MCF 10A (cell line): ENCODE measurements at places on chromosomes 1 and 21. TPM values are rescaled to one million over a fixed set of nuclear protein-coding genes. Genes with fewer than 3 reads are reported as not detected.

NUDT4B gene
- not detected in 2 replicates for total RNA-seq

AKNAD1 gene
- total RNA-seq = 6.1 and 7.2 TPM in 2 replicates

- no peak overlapping the region for H3K4me3 ChIP-seq
- H3K4me1 ChIP-seq = peaks cover 6% of the 10 kb centered on the region
- peak; percentile 42 for DNase-seq
- no peaks in the 10 kb centered on the region for H3K27me3 ChIP-seq
- peak overlapping the region; percentile 1 for H3K27ac ChIP-seq
Measured at GRCh38 chr1:231493421-231494185, 34.9 kb upstream of the TSNAX start.

- no peak overlapping the region for H3K4me3 ChIP-seq
- H3K27ac ChIP-seq = no peak overlapping the region
- no peak for DNase-seq
- H3K4me1 ChIP-seq = no peaks in the 10 kb centered on the region
- H3K27me3 ChIP-seq = no peaks in the 10 kb centered on the region
Measured at GRCh38 chr1:209074575-209075250, 508.8 kb upstream of the CAMK1G start.

- peak overlapping the region; percentile 95 for H3K27ac ChIP-seq
- H3K36me3 ChIP-seq = peaks cover 59% of the 10 kb centered on the region
- peak overlapping the region; percentile 91 for H3K4me3 ChIP-seq
- H3K27me3 ChIP-seq = no peaks in the 10 kb centered on the region
Measured at GRCh38 chr1:43387976-43388599, 1.5 kb downstream of the MED8 start.

DNA sequence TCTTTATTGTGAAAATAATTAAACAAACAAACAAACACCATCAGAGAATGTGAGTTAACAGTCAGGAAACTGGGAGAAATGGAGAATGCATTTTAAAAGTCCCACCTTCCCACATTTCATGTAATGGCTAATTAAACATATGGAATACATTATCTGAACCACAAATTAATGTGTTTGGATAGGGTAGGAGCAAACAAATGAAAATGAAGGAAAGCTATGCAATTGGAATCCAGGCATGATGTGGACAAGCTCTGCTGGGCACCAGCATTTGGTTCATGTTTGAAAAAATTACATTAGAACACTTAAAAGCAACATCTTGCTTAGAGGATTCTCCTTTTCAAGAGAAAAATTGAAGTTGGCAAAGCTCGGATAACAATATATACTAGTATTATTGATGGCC, 628.1 kb downstream of the LMO4 start:
- H3K36me3 ChIP-seq = no peaks in the 10 kb centered on the region
- no peak overlapping the region for H3K27ac ChIP-seq
- H3K27me3 ChIP-seq = no peaks in the 10 kb centered on the region

NBPF10 gene
- total RNA-seq = 6.9 and 7.6 TPM in 2 replicates

DNA sequence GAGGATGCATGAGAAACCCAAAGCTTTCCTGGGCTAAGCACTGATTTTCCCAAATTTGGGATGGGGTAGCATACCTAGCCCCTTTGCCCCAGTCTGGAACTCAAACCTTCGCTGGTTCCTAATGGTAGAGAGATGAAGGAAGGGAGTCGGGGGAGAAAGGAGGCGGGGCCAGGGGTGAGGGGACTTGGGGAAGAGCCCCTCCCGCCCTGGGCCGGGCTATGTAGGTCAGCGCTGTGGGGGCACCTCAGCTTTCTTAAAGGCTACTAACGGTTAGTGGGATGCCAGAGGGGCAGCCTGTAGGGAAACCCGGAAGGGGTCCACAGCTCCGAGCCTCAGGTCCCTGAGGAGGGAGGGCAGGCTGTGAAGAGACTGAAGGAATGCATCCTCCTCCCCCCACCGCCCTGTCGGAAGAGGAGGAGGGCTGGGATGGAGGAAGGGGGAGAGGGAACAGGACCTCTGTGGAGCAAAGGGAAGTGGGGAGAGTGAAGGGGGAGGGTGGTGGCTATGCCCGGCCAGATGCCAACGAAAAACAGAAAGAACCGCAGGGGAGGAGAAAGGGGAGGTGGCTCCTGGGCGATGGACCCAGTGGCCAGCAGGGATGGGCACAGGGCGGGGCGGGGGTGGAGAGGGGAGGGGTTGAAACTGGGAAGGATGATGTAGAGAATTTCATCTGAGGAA, 1.3 kb downstream of the CADM3 start:
- H3K4me3 ChIP-seq = peak overlapping the region; percentile 83
- DNase-seq = peak; percentile 88
- no peak overlapping the region for H3K27ac ChIP-seq
- H3K4me1 ChIP-seq = peaks cover 63% of the 10 kb centered on the region
- peaks cover 42% of the 10 kb centered on the region for H3K36me3 ChIP-seq

DNA sequence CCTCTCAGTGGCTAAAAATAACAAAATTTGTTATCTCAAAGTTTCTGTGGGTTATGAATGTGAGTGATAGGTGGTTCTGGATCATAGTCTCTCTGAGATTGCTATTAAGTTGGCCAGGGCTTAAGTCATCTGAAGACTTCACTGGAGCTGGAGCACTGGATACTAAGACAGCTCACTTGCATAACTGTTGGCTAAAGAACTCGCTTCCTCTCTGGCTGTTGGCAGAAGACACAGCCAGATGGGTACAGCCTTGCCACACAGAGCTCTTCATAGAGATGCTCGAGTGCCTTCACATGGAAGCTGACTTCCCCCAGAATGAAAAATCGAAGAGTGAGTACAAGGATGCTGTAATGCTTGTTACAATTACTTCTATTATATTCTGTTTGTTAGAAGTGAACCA, 333.8 kb downstream of the ZP4 start:
- no peak overlapping the region for H3K4me3 ChIP-seq
- DNase-seq = peak; percentile 17
- no peaks in the 10 kb centered on the region for H3K4me1 ChIP-seq
- H3K27ac ChIP-seq = no peak overlapping the region
- H3K27me3 ChIP-seq = no peaks in the 10 kb centered on the region
- no peaks in the 10 kb centered on the region for H3K36me3 ChIP-seq

COL8A2 gene
- not detected in 2 replicates for total RNA-seq

GRCh38 chr21:30612132-30612531, 1.6 kb downstream of the KRTAP6-1 start:
- H3K4me1 ChIP-seq = no peaks in the 10 kb centered on the region
- no peaks in the 10 kb centered on the region for H3K27me3 ChIP-seq
- no peak overlapping the region for H3K4me3 ChIP-seq
- no peaks in the 10 kb centered on the region for H3K36me3 ChIP-seq

- H3K27me3 ChIP-seq = no peaks in the 10 kb centered on the region
- H3K4me3 ChIP-seq = no peak overlapping the region
Measured at GRCh38 chr1:226306425-226306824, 2.5 kb downstream of the LIN9 start.

ASTN1 gene
- not detected in 2 replicates for total RNA-seq

- peak overlapping the region; percentile 84 for H3K27ac ChIP-seq
- DNase-seq = peak; percentile 80
- no peak overlapping the region for H3K4me3 ChIP-seq
- peaks cover 39% of the 10 kb centered on the region for H3K4me1 ChIP-seq
Measured at GRCh38 chr1:27122652-27123051, 32.3 kb downstream of the SLC9A1 start.

DNA sequence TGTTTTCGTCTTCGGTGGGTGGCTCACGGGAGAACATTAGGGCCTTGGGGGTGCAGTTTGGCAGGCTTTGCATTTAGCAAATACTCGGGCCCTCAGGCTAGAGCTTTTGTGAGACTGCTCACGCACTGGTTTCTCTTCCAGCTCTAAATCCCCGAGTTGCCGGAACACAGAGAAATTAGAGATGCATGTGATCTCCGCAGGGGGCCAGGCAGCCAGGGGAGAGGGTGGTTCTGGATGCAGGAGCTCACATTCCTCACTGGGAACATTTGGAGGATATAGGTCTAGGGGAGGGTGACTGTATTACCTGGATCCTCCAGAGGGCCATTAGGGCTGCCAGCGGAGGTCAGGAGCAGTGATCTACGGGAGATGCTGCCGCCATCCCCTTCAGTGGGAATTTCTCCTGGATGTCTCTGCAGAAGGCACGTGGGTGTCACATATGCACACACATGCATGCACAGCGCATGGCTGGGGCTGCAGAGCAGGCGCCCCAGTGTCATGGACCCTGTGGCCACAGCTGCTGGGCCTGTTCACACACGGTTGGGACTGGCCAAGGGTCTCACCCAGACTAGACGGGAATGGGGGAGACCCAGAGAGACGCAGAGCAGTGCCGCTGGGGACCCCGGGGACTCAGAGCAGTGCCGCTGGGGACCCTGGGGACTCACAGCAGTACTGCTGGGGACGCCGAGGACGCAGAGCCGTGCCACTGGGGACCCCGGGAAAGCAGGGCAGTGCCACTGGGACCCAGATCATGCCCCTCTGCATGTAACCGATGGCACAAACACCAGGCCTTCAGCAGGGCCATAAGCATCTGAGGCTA, 258.7 kb downstream of the CAMTA1 start:
- H3K4me3 ChIP-seq = no peak overlapping the region
- DNase-seq = no peak
- H3K27ac ChIP-seq = no peak overlapping the region
- peaks cover 42% of the 10 kb centered on the region for H3K27me3 ChIP-seq
- no peaks in the 10 kb centered on the region for H3K4me1 ChIP-seq
- no peaks in the 10 kb centered on the region for H3K36me3 ChIP-seq

GRCh38 chr1:6923416-6923815, 138.2 kb downstream of the CAMTA1 start:
- H3K4me3 ChIP-seq = no peak overlapping the region
- no peak for DNase-seq
- no peaks in the 10 kb centered on the region for H3K36me3 ChIP-seq
- H3K27me3 ChIP-seq = peaks cover 22% of the 10 kb centered on the region
- H3K27ac ChIP-seq = no peak overlapping the region

TRAPPC10 gene
- total RNA-seq = 33.0 and 39.3 TPM in 2 replicates

- H3K27ac ChIP-seq = no peak overlapping the region
- no peak for DNase-seq
- H3K27me3 ChIP-seq = no peaks in the 10 kb centered on the region
- H3K4me3 ChIP-seq = no peak overlapping the region
Measured at GRCh38 chr1:221693087-221693486, 48.8 kb downstream of the DUSP10 start.

NES gene
- not detected in 2 replicates for total RNA-seq

DNA sequence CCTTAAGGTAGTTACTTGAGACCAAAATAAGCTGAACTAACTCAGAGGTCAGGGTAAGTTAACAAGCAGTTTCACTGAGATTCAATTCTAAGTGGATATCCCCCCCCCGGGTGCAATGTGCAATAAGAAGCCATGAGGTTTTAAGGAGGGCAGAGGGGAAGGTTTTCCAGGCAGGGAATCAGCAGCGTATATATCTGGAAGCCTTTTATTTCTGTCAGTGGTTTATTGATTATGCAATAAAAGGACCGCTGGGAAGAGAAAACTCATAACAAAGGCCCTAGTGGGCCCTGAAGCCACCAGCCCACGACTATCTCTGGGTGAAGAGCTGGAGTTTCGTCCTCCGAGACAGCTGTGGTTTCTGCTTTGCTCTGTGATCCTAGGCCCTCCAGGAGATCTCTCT, 53.1 kb upstream of the CTPS1 start:
- no peak for DNase-seq
- no peak overlapping the region for H3K4me3 ChIP-seq
- H3K27me3 ChIP-seq = no peaks in the 10 kb centered on the region
- no peak overlapping the region for H3K27ac ChIP-seq
- H3K36me3 ChIP-seq = no peaks in the 10 kb centered on the region
- no peaks in the 10 kb centered on the region for H3K4me1 ChIP-seq

GNG4 gene
- 3.0 and 3.3 TPM in 2 replicates for total RNA-seq

- peaks cover 7% of the 10 kb centered on the region for H3K4me1 ChIP-seq
- DNase-seq = no peak
- no peak overlapping the region for H3K27ac ChIP-seq
- no peaks in the 10 kb centered on the region for H3K36me3 ChIP-seq
- no peak overlapping the region for H3K4me3 ChIP-seq
- H3K27me3 ChIP-seq = no peaks in the 10 kb centered on the region
Measured at GRCh38 chr1:119891386-119891785, 4.9 kb downstream of the ADAM30 start.

DNA sequence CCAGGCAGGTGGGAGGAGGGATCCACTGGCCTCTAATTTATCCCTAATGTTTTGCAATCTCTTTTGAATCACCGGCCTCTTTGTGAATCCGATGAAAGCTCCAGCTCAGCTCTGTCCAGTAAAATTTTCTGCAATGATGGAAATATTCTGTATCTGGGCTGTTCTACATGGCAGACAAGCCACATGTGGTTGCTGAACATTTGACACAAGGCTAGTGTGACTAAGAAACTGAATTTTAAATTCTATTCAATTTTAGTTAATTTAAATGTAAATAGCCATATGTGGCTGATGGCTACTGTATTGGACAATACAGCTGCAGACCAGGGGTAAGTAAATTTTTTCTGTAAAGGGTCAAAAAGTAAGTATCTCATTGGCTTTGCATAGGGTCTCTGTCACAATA, 135.1 kb downstream of the CSMD2 start:
- DNase-seq = no peak
- no peak overlapping the region for H3K4me3 ChIP-seq
- no peak overlapping the region for H3K27ac ChIP-seq
- H3K27me3 ChIP-seq = no peaks in the 10 kb centered on the region

DNA sequence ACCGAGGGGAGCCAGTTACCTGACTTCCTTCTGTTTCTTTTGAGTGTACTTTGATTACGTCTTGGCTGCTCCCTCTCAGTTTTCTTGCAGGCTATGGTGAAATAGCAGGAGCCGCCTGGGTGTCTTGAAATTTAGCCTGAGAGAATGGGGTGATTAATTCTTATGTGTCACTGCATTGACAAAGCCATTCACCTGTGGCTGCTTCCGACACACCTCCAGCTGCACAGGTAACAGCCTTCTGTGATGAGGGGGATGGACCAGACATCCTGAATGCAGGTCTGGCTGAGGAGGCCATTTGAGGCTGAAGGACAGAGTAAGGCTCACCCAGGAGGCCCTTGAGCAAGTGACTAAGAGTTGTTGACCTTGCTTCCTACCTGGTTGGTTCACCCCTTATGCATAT, 16.5 kb downstream of the CACNA1E start:
- no peaks in the 10 kb centered on the region for H3K36me3 ChIP-seq
- no peak overlapping the region for H3K4me3 ChIP-seq
- peaks cover 50% of the 10 kb centered on the region for H3K27me3 ChIP-seq
- no peaks in the 10 kb centered on the region for H3K4me1 ChIP-seq
- peak; percentile 43 for DNase-seq

DNA sequence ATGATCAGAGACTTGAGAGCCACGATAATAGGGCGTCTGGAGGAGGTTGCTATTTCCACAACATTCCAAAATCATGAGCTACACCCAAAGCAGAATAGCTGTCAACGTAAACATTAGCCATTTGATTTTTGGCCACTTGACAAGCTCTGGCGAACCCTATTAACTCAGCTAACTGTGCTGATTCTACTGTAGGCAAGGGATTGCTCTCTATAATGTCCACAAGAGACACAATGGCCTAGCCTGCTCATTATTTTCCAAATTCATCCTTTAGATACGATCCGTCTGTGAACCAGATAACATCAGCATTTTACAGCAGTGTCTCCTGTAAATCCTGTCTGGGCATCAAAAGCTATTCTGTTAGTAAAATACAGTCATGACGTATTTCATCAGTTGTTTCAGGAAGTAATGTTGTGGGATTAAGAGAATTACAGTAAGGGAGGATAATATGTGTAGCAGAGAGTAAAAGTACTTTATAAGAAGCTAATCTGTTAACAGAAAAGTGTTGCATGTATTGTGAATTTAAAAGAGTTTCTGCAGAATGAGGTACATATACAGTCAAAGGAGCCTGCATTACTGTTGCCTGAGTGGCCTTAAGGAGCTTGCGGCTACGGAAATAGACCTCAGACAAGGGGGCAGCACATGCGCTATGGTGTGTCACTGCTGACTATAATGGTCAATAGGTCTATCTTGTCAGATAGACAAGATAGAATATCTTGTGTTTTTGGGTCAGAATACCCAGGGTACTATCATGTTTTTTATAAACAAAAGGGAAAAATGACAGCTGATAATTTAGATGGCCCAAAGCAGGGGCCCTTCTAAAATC, 44.9 kb upstream of the TINAGL1 start:
- H3K4me3 ChIP-seq = no peak overlapping the region
- peaks cover 10% of the 10 kb centered on the region for H3K4me1 ChIP-seq
- H3K27me3 ChIP-seq = no peaks in the 10 kb centered on the region
- H3K36me3 ChIP-seq = no peaks in the 10 kb centered on the region
- no peak overlapping the region for H3K27ac ChIP-seq
